ENCODE measurements at places on chromosomes 13 and 19.

GRCh38 chr13:31038834-31039552, 106.5 kb downstream of the TEX26 start:
- DNase-seq = no peak

GRCh38 chr13:62593804-62594203, 1178.2 kb upstream of the PCDH20 start:
- no peak for DNase-seq

GRCh38 chr13:81393721-81394120, 1052.8 kb upstream of the SPRY2 start:
- no peak for DNase-seq

DNA sequence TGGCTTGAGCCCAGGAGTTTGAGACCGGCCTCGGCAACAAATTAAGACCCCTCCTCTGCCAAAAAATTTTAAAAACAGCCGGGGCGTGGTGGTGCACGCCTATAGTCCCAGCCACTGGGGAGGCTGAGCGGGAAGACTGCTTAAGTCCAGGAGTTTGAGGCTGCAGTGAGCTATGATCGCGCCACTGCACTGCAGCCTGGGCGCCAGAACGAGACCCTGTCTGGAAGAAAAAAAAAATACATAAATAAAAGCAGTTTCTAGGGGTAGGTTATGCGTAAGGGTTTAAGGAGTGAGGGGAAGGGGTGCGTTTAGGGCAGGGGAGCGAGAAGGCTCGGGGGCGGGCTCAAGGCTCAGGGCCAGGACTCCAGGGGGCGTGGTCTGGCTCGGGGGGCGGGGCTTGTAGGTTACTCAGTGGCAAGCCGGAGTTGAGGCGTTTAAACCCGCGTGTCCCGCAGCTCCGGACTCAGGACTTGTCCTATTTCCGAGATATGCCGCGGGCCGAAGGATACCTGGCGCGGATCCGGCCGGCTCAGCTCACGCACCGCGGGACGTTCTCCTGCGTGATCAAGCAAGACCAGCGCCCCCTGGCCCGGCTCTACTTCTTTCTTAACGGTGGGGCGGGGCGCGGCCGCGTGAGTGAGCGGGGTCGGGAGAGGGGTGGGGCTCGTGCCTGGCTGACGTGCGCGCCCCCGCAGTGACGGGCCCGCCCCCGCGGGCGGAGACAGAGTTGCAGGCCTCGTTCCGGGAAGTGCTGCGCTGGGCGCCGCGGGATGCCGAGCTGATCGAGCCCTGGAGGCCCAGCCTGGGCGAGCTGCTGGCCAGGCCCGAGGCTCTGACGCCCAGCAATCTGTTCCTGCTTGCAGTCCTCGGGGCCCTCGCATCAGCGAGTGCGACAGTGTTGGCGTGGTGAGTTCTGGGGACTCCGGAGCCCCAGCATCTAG, 10.7 kb downstream of the SPACA6 start:
- DNase-seq = peak; percentile 29
